ENCODE measurements at places on chromosomes 11 and 22. TPM values are rescaled to one million over a fixed set of nuclear protein-coding genes. Genes with fewer than 3 reads are reported as not detected.

CTSF gene
- 17.7 TPM for total RNA-seq

DNA sequence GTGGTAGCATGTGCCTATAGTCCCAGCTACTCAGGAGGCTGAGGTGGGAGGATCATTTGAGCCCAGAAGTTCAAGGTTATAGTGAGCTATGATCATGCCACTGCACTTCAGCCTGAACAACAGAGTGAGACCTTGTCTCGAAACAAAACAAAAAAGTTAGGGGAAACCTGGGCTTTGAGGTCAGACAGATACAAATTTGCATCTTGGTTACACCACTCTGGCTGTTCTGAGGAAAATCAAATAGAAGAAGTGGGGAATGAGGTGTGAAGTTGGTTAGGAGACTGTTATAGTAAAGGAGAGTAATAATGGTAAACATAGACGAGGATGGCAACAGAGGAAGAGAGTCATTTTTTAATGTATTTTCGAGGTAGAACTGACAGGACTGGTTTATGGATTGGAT is 62.6 kb downstream of the PPME1 start:
- no peak for DNase-seq

- DNase-seq, result no peak
Measured at GRCh38 chr11:43689167-43689566, 8.6 kb downstream of the HSD17B12 start.

DNA sequence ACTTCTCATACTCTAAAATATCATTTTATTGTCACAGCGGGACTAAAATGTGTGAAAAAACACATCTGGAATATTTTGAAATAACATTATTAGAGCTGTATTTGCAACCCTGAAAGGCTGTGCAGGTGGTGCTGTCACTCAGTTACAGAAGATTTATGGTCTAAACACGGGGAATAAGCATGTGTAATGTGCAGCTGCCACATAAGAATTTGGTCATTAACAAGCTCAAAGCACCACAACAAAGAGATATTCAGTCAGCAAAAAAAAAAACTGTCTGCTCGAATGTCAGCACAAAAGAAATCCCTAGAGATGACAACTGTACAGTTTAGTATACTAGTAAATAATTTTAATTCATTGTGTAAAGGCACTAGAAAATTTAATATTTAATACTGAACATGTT is 31.3 kb downstream of the TMEM123 start:
- DNase-seq, result no peak

- no peak for DNase-seq
Measured at GRCh38 chr11:12721816-12722604, 47.8 kb downstream of the TEAD1 start.

- DNase-seq, result no peak
Measured at GRCh38 chr11:91804042-91804441, 420.6 kb upstream of the FAT3 start.

GRCh38 chr22:47618180-47619010 is 855.9 kb downstream of the TBC1D22A start:
- no peak for DNase-seq

DNA sequence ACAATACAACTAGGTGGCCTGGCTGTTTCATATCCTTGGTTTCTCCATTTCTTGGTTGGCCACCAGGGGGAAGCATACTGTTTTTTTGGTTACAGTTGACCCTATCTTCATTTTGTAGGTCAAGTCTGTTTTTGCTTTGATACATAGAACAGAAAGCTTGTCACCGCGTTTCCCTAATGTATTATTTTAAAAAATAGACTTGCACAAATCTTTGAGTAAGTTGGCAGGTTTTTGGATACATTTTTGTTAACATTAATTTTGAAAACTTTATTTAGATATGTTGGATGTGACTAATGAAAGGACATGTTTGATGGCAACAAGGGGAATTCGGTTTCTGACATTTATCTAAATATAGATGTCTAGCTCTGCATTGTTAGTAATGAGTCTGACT is 3.0 kb downstream of the NCR3LG1 start:
- DNase-seq, result peak; percentile 35
